ENCODE measurements at places on chromosomes 6 and 20.

DNA sequence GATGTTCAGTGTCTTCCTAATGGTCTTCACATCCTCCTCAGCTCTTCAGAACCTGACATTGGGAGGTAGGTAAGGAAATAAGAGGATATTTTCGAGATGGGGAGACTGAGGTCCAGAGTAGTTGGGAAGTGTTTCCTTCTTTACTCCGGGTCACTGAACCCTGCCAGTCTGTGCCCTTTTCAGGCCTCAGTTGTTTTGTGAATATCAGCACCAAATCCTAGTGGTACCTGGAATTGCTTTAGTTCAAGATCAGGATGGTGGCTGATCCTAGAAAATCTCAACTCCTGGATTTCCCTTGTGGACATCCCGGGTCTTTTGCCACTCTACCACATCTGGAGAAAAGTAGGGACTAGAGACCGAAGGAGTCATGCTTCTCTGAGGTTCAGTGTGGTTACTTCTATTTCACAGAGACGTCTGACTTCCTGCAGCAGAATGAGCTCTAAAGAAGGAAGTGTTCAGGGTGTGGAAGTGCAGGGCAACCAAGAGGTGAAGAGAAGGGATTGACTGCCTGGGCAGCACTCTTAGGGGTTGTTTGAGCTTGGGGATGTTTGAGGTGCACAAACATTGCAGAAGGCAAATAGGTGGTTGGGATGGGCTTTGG is 995 bp downstream of the STK4 start:
- DNase-seq = no peak

DNA sequence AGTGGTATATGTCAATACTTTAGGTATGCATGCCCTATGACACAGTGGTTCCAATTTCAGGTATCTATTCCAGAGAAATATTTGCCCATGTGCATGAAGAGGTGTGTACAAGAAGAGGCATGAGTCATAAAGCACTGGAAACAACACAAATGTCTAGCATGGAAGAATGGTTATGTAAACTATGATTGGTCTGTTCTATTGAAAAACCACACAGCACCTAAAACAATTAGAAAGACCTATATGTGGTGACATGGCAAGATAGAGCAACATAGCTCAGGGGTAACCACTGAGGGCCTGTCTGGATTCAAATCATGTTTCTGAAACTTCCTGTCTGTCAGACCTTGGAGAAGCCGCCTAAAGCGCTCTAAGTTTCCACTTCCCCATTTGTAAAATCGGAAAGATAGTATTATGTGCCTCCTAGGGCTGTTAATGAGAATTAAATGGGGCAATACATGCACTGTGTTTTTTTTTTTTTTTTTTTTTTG is 76.0 kb upstream of the SHLD1 start:
- DNase-seq = no peak

GRCh38 chr20:55540013-55540412 is 465.3 kb downstream of the CBLN4 start:
- DNase-seq = no peak

- no peak for DNase-seq
These were observed 41.4 kb downstream of the MAP3K5 start for GRCh38 chr6:136750696-136751521.

DNA sequence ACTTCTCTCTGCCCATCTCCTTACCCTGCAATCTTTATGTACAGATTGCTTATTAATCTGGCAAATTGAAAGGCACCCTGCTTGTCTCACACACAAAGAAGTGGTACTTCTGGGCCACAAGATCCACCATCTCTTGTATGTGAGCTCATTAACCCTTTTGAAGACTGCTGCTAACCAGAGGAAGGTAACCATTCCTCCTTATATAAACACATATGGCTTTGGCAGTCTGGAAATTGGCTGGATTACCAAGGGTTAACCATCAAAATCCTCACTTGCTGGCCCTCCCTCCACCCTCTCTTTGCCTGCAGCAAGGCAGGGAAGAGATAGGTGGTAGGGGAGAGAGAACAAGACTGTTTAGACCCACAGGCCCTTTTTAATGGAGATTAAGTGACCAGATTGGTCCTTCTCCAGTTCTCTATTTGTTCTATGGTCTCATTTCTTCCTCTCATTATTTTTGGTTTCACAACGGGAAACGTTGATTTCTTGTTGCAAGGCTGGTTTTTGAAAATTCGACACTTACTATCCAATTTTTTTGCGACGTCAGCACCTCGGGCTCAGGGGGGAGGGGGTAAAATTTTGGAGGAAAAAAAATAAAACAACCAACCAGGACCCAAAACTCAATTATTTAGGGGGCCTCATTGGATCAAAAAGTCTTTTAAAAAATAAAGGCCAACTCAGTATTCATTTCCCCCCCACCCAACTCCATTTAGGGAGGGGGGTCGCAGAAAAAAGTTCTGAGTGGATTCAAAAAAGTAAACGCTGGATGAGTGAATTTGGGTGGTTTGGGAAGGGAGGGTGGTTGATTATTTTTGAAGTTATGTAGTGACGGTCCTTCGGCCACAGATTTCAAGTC is 859 bp downstream of the PPP1R10 start:
- DNase-seq = peak; percentile 48

- DNase-seq = no peak
These were observed 243.8 kb upstream of the IRAK1BP1 start for GRCh38 chr6:78623554-78623953.

DNA sequence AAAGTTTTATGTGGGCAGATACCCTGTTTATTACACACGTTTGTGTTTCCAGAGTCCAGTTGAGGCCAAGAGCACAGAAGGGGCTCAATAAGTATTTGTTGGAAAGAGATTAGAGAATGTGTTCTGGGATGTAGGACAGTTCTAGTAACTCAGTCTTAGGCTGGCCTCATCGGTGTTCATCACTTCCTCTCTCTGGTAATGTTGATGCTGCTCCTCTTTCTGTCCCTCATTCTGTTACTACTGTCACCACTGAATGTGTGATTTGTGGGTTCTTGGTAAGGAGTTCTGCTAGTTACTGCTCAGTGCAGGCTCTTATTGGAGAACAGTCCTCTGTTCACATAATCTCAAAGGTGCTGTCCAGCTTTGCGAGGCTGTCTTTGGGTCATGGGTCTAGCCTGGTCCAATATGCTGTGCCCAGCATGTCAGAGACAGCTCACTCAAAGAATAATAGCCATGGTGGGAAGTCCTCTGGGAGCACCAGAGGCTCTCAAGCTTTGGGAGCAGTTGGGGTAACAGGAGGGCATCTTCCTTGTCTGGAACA is 1.3 kb downstream of the RFPL4B start:
- no peak for DNase-seq

DNA sequence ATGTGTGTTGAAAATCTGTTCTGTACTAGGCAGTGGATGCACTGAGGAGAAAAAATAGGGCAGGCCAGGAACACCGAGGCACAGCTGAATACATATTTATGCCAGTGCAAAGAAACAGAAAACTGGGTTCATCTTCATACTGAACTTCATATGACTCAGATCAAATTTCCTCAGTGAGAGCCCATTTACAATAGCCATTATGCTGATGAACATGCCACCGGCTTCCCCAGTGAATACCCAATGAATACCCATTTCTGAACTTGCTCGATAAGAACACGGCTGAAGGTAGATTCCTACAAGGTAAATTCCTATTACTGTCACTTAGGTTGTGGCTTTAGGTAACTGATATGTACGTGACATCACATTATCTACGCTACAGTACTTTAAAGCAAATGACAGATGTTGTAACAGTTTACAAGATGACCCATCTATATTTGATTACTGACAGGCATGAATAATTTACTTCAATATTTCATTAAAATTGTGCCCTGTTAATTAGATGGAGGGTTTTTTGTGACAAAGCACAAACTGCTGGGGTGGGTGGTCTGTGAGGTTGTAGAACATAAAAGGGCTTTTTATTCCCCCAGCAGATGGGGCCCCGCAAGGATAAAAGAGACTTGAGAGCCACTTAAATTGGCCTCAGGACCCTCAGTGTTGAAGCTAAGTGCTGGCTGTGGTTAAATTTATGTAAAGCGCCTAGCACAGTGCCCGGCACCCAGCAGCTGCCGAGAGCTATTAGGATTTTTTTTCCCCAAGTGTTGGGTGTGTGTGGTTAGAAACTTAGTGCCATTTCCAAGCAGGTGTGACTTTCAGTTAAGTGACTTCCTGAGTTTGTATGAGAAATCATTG is 264.5 kb downstream of the CD83 start:
- DNase-seq = no peak

- DNase-seq = no peak
These were observed 2.3 kb downstream of the SIRPA start for GRCh38 chr20:1897541-1897940.

GRCh38 chr6:53805725-53806124 is 10.9 kb downstream of the LRRC1 start:
- no peak for DNase-seq

DNA sequence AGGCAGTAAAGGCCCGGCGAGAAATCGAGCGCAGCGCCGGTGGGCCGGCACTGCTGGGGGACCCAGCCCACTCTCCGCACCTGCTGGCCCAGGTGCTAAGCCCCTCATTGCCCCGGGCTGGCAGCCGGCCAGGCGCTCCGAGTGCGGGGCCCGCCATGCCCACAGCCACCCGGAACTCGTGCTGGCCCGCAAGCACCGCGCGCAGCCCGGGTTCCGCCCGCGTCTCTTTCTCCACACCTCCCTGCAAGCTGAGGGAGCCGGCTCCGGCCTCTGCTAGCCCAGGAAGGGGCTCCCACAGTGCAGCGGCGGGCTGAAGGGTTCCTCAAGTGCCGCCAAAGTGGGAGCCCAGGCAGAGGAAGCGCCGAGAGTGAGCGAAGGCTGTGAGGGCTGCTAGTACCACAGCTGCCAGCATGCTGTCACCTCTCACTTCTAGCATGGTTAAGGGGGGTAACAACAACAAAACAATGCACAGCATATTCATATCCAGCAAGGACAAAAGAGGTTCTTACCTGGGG is 11.3 kb upstream of the GMPR start:
- no peak for DNase-seq

DNA sequence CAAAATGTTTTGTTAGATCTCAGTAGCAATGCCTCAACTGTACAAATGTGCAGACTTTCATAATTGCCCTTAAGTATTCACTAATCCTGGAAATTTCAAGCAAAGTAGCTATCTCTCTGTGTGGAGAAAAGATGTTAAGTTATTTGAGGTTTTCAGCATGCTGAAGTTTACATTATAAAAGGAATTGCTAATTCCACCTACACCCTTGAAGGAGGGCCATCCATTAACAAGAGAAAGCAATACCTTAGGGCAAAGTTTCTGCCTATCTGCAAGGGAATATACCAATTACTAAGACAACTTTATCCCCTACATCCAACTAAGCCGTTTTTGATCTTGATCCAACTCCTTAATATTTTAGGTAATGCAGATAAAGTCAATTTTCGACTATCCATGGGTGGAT is 380.7 kb upstream of the BTBD3 start:
- no peak for DNase-seq

DNA sequence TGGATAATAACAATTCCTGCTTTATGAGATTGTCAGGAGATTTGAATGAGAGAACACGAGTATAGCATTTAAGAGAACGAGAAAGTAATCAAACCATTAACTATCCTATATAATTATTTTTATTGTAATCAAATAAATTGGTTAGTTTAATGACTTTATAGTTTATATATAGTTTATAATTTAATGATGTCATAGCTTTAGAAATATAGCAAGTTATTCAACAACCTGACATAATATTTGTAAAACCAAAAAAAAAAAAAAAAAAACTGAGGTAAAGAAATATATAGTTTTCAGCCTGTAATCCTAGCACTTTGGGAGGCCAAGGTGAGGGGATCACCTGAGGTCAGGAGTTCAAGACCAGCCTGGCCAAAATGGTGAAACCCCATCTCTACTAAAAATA is 26.4 kb upstream of the DST start:
- no peak for DNase-seq
